ENCODE measurements at places on chromosomes 1 and 21. TPM values are rescaled to one million over a fixed set of nuclear protein-coding genes. Genes with fewer than 3 reads are reported as not detected.

The TMEM81 gene
- total RNA-seq, result 2.8 TPM

The C1orf116 gene
- 0.55 TPM for total RNA-seq

The LCE1D gene
- total RNA-seq, result not detected

The FLG2 gene
- not detected for total RNA-seq

The BMP8B gene
- 0.42 TPM for total RNA-seq

The ROR1 gene
- 75.9 TPM for total RNA-seq

The DFFB gene
- total RNA-seq, result 9.1 TPM

The NEGR1 gene
- 0.13 TPM for total RNA-seq

The UBE4B gene
- 66.0 TPM for total RNA-seq

The CYP4A22 gene
- total RNA-seq, result not detected
